ENCODE measurements at places on chromosomes 6 and 20.

DNA sequence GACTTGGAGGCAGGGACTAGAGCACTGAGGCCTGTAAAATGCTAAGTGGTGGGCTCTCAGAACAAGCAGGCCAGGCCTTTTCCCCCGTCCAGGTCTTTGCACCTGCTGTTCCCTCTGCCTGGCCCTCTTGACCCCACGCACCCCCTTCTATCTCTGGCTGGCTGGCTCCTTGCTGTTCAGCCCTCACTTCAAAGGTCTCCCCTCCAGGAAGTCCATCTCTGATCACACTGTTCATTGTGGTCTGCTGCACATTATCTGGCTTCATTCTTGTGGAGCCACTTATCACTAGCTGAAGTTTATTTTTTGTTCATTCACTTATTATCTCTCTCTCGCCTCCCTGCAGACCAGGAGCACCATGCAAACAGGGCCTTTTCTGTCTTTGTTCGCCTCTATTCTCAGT lies 24.5 kb downstream of the SLC13A3 start:
- no peak for DNase-seq

- no peak for DNase-seq
These were observed 163.7 kb downstream of the RALGAPA2 start for GRCh38 chr20:20548527-20549266.

DNA sequence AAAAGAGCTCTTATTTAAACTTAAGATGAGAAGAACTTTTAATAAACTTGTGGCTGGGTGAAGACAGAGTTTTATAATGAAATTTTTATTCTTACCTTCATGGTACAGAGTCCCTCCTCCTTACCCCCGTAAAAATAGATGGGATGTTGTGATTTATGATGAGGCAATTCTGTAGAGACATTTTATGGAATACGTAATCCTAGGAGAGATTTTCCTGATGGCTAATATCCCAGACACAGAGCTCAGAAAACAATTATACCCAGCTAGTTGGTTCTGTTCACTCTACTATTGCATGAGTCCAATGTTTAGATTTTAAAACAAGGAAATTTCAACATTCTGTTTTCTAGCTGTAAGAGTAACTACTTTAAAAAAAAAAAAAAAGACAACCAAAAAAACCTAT lies 43.4 kb downstream of the MTHFD1L start:
- no peak for DNase-seq

DNA sequence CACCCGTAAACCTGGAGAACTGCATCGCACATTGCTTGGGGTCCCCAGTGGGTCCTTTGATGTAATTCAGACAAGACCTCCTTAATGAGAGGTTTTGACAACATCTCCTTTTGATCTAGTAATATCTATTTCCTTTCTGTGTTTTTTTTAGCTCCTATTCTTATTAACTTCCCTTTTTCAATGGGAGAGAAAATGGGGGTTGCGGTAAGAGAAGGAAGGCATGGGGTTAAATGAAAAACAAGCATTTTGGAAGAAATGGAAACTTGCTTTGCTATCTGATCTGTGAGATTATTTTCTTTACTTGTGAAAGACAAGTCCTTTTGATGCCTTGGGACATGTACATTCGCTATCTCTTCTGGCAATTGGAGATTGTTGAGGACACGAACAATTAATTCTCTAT lies 418.6 kb upstream of the MAN1A1 start:
- no peak for DNase-seq

- no peak for DNase-seq
These were observed 9.5 kb upstream of the DTNBP1 start for GRCh38 chr6:15672291-15672690.

DNA sequence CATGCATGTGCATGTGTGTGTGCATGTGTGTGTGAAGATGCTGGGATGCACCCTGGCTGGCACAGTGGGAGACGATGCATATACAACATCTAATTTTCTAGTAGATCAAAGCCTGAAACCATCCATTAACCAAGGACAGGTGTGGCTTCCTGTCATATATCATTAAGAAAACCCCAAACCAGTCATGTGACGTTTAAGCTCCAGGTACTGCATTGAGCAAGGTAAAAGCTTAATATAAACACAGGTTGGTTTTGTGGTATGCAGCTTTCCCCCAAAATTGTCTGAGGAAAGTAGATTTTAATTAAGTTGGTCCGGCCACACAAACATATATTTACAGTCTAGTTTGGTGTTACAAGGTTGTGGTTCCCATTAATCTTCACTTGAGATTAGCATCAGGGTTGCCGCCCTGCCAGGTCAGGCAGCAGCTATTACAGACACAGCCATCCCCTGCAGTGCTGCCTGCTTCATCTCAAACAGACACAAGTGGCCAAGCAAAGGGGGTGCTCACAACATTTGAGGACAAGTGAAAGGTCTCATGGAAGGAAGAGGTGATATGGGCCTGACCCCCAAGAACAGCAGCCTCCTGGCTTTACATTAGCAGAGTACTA lies 48.6 kb upstream of the NAA20 start:
- no peak for DNase-seq
